ENCODE measurements at places on chromosomes 4 and X.

- no peak for DNase-seq
These were observed 99.5 kb downstream of the PPP2R2C start for GRCh38 chr4:6372649-6373525.

DNA sequence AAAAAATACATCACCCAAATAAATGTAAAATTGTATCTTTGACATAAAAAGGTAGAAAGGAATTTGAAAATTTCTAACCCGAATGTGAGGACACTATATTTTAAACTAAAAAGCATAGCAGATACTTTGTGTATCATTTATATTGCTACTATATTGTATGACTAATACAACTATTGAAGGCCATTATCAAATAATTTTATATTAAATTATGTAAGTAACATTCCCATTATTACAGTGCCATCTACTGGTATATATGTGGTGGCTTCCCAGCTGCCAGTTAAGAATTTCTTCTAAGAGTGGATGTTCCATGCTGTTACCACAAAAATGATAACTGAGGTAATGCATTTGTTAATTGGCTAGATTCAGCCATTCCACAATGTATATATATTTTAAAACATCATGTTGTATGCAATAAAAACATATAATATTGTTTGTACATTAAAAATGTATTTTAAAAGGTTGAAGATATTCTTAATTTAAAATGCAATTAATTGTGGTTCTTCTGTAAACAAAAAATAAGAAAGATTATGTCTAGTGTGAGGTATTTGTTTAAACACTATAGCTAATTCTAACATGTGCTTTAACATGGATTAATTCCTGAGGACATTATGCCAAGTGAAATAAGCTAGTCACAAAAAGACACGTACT lies 65.3 kb downstream of the EGF start:
- no peak for DNase-seq

- DNase-seq: no peak
These were observed 87.0 kb downstream of the NKX6-1 start for GRCh38 chr4:84412062-84412461.

- no peak for DNase-seq
These were observed 174.4 kb upstream of the RADX start for GRCh38 chrX:106437407-106437806.

DNA sequence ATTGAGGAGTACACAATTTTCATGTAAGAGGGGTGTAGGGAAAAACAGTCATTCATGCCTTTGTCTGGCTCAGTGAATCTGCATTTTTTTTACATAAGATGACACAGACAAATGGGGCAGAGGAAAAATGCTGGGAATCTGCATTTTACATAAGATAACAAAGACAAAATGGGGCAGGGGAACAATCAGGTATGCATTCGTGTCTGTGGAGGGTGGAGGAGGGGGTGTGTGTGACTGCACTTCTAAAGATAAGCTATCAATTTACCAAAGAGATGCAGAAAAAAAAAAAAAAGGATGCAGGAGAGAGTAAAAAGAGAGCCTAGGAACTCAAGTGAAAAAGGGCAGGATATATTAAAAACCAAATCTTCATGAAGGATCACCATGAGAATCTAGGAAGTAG lies 637.4 kb downstream of the ZNF674 start:
- no peak for DNase-seq

DNA sequence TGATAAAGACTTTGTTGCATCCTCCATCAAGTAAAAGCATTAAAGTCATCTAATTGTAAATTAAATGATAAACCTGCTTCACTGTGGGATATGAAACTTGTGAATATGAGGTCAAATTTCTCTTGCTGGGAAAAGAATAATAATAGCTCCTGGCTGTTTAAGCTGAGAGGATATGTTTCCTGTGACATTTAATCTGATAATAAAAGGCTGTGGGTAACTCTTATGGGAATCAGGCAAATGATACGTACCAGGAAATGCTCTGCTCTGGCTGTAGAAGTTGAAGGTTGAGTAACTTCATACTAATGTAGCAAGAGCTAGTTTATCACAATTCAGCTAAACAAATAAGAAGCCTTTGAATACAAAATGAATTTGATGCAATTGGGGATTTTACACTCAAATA lies 574.6 kb downstream of the RAPGEF2 start:
- no peak for DNase-seq

- no peak for DNase-seq
These were observed 74.0 kb upstream of the TBL1X start for GRCh38 chrX:9390693-9391368.

GRCh38 chr4:88033309-88033708 lies 25.9 kb downstream of the PKD2 start:
- no peak for DNase-seq

DNA sequence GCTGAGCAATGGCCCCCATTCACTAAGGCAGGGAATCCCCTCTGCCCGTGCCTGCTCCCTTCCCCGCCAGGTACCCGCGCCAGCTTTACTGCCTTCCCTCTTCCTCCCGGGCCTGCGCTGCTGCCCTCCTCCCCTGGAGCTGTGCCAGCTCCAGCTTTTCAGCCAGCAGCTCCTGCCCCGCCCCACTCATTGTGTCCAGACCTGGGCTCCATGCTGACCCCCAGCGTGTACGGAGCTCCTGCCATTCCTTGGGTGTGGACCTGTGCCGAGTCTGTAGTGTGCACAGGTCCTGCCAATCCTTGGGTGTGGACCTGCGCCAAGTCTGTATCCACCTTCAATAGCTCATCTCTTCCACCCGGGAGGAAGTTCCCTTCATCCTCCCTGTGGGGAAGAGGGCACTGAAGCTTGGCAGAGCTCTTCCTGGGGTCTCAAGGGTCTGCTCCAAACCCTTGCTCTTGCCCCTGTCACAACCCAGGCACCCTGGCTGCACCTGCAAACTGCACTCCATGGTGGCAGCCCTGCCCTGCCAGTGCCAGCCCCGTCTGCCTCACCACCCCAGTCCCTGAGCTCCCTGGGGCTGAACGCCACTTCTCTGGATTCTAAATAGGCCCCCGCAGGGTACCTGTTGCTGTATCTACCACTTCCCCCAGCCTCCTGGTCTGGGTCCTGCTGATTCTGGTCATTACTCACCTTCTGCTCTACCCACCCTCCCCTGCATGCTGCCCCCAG lies 63.9 kb downstream of the TRMT44 start:
- DNase-seq: no peak

DNA sequence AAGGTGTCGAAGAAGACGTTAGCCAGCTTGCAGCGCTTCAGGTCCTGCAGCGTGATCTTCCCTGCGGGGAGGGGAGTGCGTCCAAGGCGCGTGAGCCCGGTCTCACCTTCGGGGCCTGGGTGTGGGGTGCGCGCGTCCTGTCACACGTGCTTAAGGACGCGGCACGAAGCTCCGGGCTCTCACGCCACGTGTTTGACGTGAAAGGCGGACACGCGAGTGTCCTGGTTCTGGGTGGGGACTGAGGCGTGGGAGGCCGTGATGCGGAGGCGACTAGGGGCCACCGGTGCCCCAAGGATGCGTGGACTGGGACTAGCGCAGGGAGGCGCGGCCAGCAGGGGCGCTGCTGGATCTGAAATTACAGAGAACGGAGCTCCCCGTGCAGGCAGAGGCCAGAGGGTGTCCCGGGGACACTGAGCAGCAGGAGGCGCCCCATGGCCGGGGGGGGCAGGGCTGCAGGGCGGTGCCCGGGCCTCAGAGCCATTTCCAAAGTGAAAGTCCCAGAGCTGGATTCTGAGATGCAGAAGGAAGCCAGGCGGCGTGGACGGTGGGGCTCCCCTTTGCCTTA lies 20.3 kb upstream of the GTPBP6 start:
- no peak for DNase-seq

DNA sequence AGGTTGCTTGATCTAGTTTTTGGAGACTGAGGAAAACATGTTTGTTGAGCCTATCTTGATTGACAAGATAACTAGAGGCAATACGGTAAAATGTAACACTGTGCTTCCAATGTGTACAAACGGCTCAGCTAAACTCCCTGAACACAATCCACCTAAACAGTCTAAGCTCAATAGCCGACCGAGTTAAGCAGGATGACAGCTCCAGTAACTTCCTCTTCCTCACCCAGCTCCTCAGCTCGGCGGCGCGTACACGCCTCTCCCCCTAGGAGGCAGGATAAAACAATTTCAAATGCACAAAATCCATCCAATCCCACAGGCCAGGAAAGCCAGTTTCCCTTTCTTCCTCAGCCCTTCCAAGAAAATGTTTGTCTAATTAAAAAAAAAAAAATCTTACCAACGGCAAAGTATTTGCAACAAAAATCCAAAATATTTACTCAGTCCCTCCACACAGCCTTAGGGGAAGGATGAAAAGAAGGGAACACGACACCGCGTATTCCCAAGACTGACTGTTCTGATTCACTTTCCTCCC lies 1.0 kb downstream of the CNOT6L start:
- no peak for DNase-seq

GRCh38 chr4:118817178-118817930 lies 18.6 kb downstream of the SEC24D start:
- DNase-seq: no peak

- DNase-seq: no peak
These were observed 46.9 kb downstream of the SMIM31 start for GRCh38 chr4:164800786-164801185.

DNA sequence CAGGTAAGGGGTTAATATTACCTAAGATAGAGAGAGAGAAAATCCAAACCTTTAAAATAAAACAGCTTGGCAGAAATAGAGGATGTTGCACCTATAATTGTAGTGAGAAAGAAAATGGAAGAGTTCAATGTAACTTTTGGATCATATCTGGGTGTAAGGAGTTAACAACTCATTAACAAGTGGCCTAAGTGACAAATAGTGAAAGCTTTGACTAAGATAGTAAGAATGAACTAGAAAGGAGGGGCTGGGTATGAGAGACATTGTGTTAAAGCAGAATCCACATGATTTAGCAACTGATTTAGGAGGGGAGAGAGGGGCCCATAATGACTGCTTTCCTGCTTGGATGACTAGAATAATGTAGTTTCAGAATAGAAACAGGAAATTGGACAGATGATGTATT lies 761.0 kb downstream of the IL1RAPL1 start:
- DNase-seq: no peak

- DNase-seq: no peak
These were observed 104.8 kb downstream of the GASK1B start for GRCh38 chr4:158068068-158068467.

DNA sequence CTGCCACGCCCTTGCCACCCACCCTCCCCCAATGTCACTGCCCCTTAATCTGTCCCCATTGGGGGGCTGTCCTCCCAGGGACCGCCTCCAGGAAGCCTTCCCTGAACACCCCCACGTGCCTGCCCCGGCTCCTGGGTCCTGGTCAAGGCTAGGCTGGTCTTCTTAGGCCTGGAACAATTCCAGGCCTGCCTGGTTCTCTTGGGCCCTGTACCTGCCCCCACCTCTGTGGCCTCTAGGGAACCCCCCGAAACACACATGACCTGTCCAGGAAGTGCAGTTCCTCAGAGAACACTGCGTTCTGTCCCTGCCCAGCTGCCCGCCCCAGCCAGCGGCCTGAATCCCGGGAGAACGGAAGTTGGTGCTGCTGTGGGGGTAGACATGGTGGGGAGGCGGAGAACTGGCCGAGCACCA lies 5.1 kb downstream of the MXD4 start:
- DNase-seq: no peak

- no peak for DNase-seq
These were observed 7.2 kb downstream of the NBDY start for GRCh38 chrX:56736219-56736618.

DNA sequence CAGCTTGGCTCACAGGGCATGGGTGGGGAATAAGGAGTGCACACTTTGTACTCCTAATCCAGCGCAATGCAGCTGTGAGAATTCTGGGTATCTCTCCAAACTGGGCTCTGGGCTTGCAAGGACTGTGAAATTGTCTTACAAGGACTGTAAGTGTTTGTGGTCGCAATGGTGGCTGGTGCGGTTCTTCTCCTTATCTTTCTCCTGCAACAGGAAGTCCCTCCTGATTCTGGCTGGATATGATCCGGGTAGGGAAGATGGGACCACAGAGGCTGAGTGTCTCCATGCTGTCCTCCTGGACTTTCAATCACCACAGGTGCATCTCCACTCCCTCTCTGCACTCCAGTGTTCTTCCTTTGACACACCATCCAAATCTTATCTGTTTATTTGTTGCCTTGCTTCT lies 55.7 kb upstream of the GYPE start:
- no peak for DNase-seq

- DNase-seq: no peak
These were observed 74.5 kb upstream of the HS3ST1 start for GRCh38 chr4:11503166-11503565.

GRCh38 chr4:92791871-92792440 lies 488.2 kb downstream of the GRID2 start:
- DNase-seq: no peak

GRCh38 chr4:1608821-1609500 lies 75.2 kb downstream of the FAM53A start:
- no peak for DNase-seq

GRCh38 chr4:182193311-182193710 lies 49.9 kb upstream of the TENM3 start:
- DNase-seq: no peak

DNA sequence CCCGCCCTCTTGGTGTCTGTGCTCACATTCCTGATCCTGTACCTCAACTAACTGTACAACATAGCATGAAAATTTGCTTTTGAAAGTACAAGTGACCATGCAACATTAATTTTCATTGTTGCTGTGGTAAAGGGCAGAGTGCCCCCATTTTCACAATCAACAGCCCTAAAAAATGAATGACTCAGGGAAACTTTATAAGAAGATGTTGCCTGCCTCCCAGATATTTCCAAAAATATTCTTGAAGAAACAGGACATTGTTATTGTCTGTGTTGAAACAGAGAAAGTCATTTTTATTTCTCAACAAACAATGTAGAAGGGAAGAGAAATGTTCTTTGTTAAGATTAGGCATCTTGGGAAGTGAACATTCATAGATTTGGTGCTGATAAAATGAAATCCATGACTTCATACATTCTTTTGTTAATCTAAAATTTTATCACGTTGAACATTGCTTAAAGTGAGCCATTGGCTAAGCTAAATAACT lies 113.9 kb upstream of the ANXA3 start:
- DNase-seq: no peak

- no peak for DNase-seq
These were observed 13.3 kb upstream of the UBA1 start for GRCh38 chrX:47180346-47180745.

DNA sequence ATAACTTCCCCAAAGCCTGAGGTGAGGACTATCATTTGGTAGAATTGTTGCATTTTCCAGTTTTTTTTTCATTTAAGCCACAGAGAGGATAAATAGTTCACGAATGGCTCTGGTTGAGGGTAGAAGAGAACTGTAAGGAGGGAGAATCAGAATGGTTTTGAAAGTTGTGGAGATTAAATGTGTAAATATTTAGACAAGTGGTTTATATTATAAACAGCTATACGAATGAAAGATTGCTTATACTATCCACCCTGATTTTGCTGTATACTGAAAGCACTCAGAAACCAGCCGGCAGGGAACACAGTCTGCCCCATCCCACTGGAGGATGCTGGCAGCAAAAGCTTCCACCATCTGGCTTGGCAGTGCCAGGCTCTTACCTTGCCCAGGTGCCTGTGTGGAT lies 341.1 kb downstream of the RAPGEF2 start:
- DNase-seq: no peak

DNA sequence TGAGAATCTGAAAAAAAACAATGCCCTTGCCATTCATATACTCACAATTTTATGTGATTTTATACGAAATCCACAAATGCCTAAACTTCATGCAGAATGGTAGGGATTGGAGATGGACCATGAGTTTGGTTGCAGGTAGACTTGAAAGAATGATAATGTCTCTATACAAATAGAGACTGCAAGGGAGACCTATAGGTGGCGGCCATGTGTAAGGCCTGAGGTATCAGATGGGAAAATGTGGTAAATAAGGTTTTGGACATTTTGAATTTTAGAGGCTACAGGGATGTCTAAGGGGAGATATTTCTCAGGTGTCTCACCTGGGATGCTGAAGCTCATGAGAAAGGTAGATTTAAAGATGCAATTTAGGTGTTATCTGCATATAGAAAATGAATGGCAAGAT lies 78.0 kb downstream of the GABRB1 start:
- DNase-seq: no peak

All from stimulated activated CD4-positive, alpha-beta T cell treated with anti-CD3 and anti-CD28 coated beads, Interleukin-12 subunit alpha, Interleukin-12 subunit beta, amount 100 ng/mL, for 24 hours (primary cell).